Hypothalamus (tissue), 51 donors: ENCODE measurements at places on chromosomes 6 and 20.

- no peak for DNase-seq
Observed at GRCh38 chr6:37539171-37540028, 39.7 kb upstream of the CCDC167 start.

DNA sequence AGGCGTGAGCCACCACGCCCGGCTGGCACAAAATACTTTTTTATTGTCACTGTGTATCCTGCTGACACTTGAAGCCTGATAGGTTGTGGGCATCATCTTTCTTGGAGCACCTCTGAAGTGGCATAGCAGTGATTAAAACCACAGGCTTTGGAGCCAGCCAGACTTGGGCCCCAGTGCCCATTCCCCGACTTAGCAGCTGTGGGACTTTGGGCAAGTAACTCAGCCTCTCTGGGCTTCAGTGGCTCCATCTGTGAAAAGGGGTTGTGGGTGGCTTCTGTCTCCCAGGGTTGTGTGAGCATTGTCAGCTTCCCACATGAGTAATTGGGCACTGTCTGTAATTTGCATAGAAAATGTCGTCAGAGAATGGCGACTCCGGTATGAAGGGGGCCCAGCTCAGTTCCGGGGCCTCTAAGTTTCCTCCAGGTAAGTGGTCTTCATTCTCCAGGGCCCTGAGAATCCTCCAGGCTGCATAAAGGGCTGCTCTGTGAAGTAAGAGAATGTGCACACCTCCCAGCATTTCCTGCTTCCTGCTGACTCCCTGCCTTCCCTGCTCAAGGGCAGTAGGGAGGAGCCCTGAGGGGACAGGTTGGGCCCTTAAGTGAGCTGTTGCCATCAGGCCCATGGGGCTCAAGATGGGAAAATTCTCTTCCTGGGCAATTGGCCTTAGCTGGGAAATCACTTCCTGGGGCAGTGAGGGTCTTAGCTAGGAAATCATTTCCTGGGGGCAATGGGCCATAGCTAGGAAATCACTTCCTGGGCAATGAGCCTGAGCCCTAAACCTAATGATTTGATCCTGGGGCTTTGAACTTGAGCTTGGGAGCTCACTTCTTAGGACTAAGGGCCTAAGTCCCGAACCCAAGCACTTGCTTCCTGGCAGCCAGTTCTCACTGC lies 27.2 kb downstream of the ARHGAP40 start:
- no peak for DNase-seq

DNA sequence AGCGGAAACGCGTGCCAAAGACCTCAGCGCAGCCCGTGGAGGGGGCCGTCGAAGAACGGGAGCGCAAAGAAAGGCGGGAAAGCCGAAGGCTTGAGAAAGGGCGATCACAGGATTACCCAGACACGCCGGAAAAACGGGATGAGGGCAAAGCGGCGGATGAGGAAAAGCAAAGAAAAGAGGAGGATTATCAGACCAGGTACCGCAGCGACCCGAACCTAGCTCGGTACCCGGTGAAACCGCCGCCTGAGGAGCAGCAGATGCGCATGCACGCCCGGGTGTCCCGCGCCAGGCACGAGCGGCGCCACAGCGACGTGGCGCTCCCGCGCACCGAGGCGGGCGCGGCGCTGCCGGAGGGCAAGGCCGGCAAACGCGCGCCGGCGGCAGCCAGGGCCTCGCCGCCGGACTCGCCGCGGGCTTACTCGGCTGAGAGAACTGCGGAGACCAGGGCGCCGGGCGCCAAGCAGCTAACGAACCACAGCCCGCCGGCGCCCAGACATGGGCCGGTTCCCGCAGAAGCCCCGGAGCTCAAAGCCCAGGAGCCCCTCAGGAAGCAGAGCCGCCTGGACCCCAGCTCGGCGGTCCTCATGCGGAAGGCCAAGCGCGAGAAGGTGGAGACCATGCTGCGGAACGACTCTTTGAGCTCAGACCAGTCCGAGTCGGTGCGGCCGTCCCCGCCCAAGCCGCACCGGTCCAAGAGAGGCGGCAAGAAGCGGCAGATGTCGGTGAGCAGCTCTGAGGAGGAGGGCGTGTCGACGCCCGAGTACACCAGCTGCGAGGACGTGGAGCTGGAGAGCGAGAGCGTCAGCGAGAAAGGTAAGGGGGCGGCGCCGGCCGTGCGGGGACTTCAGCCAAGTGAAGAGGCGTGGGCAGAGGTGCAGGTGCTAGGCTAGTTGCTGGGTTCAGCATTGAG lies 296.2 kb downstream of the RIMS1 start:
- DNase-seq = peak; percentile 14

DNA sequence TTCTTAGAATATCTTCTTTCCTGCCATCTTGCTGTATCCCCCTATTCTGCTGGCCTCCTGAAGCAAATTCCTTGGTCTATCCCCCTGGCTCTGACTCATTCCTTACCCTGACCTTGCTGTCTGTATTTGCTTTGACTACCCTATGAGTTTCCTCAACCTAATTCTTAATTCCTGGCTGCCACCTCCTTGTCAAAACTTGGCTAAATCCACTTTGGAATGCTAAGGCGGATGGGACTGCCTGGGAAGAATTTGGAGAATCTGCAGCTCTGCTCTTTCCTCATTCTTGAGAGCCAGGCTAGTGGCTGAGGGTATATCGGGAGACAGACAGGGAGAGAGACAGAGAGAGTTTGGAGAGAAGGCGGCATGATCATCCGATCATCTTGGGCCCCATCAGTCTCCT lies 24.4 kb downstream of the CAP2 start:
- DNase-seq = no peak

- no peak for DNase-seq
Observed at GRCh38 chr20:8305449-8305978, 173.4 kb downstream of the PLCB1 start.

- DNase-seq = no peak
Observed at GRCh38 chr20:31485450-31486339, 10.6 kb downstream of the REM1 start.

DNA sequence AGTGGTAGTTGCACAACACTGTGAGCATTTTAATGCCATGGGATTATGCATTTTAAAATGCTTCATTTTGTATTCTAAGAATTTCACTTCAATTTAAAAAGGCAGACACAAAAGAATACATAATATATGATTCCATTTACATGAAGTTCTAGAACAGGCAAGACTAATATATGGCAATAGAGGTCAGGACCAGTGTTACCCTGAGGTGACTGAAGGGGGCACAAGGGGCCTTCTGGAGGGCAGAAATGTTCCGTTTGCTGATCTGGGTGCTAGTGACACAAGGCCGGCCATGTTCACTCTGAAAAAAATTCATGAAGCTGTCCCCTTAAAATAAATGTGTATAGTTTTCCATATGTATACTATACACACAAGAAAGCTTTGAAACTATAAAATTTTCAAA lies 28.5 kb downstream of the TASP1 start:
- DNase-seq = no peak

- no peak for DNase-seq
Observed at GRCh38 chr6:134937426-134937825, 12.5 kb downstream of the ALDH8A1 start.

GRCh38 chr20:10626896-10627295 lies 46.9 kb downstream of the JAG1 start:
- no peak for DNase-seq

- DNase-seq = no peak
Observed at GRCh38 chr6:91573826-91574416, 987.0 kb upstream of the MAP3K7 start.

DNA sequence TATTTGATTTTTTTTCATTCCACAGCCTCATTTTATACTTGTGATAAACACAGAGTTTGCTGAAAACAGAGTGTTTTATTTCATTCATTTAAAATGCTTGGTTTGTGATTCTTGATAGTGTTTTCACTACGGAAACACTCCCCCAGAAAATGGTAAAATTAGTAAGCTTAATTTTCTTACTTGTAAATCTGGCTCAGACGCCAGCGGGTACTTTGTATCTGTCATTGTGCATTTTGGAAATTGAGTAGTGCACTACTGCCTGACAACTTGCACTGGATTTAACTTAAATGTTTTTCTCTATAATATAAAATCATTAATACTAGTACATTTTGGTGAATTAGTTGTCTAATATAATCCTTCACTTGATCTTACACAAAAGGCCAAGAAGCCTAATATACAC lies 37.0 kb upstream of the HINT3 start:
- DNase-seq = no peak

DNA sequence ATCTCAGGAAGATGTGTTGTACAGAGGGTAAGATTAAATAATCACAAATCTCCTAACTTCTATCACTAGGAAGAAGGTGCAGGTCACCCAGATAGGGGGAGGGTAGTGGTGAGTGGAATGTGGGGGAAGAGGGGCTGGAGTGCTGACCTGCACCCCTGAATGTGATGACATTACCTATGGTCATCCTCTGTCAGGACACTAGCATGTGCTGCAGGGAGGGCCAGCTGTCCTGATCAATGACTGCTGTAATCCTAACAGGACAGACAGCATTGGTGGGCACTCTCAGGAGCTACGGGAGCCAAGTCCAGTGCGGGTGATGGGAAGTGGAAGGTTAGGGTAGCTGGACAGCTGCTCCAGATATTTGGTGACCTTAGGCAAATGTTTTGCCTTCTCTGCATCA lies 45.2 kb upstream of the CST5 start:
- no peak for DNase-seq
